ENCODE measurements at places on chromosomes 2 and 18. TPM values are rescaled to one million over a fixed set of nuclear protein-coding genes. Genes with fewer than 3 reads are reported as not detected.

KIF1A gene
- total RNA-seq: not detected

RAPGEF4 gene
- 1.3 TPM for total RNA-seq

GATA6 gene
- total RNA-seq: 10.0 TPM

SKA1 gene
- 1.0 TPM for total RNA-seq

KCNK3 gene
- total RNA-seq: 0.26 TPM

- DNase-seq: no peak
Measured at GRCh38 chr2:138066139-138066806, 102.0 kb downstream of the HNMT start.

DNA sequence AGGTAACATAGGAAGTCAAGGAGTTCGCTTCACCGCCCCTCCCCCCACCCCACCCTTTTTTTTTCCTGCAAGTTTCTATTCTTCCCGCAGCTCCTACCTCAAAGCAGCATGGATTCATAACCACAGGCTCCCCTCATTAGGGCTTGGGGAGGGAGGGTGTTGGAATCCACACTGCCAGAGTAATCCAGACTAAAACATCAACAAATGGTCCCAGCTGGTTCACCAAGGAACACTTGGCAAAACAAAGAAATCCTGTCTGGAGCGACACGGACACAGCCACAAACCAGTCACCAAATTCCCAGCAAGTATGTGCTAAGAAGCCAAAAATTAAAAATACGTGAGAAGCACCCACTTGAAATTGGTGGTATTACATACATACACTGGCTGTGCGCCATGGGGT is 106.9 kb upstream of the PPP1CB start:
- DNase-seq: no peak

NHEJ1 gene
- total RNA-seq: 20.3 TPM
